ENCODE measurements at places on chromosomes 7 and 10. TPM values are rescaled to one million over a fixed set of nuclear protein-coding genes. Genes with fewer than 3 reads are reported as not detected.

DNA sequence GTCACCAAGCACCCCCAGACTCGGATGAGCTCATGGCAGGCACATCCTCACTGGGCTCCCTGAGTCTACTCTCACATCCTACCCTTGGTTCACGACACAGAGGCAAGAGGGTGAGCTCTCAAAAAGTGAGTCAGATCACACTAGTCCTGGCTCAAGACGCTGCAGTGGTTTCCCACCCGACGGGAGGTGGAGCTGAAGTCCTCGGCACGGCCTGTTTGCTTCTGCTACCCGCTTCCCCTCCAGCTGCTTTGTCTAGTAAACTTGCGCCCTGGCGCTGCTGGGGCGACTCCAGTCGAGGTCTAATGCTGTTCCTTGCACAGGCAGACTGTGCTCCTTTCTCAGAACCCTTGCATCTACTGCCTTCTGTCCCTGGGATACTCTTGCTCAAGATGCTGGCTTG is 13.5 kb upstream of the SFMBT2 start:
- no peak overlapping the region for H3K4me3 ChIP-seq
- H3K27me3 ChIP-seq, result peaks cover 56% of the 10 kb centered on the region
- no peaks in the 10 kb centered on the region for H3K36me3 ChIP-seq
- no peak for DNase-seq
- no peak overlapping the region for H3K27ac ChIP-seq
- H3K4me1 ChIP-seq, result no peaks in the 10 kb centered on the region

The CYP26C1 gene
- not detected for total RNA-seq

The MYH16 gene
- total RNA-seq, result not detected

GRCh38 chr10:76116523-76116922 is 685.1 kb downstream of the LRMDA start:
- peaks cover 6% of the 10 kb centered on the region for H3K27me3 ChIP-seq
- H3K4me1 ChIP-seq, result peaks cover 11% of the 10 kb centered on the region
- no peak overlapping the region for H3K27ac ChIP-seq
- H3K4me3 ChIP-seq, result no peak overlapping the region
- H3K36me3 ChIP-seq, result no peaks in the 10 kb centered on the region

DNA sequence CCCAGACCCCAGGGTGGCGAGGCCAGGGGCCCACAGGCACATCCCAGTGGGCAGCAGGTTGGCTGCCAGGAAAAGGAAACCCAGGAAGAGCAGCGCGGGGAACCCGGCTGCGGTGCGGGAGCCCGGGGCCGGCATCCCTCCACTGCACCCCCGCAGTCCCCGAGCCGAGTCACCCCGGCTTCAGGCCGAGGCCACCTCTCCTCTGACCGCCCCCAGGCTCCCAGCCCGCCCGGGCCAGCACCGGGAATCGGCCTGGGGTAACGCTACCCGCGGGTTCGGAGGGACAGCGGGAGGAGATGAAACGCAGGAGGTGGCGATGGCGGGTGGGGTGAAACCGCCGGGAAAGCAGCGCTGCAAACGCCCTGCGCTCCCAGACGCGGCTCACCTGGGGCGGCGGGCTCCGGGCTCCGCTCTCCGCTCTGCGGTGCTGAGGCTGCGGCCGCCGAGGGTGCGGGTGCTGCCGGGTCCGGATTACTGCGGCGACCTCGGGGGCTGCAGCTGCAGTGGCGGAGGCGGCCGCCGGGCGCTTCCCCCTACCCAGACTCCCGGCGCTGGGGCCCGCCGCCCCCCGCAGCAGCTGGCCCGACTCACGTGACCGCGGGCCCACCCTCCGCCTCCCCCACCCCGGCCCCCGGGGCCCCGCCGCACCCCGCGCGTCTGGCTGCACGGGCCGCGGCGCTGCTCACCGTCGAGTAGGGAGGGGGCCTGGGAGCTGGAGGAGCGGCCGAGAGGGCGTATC is at the start of gene SCRN1:
SCRN1 (minus strand) TSS at position 545 of the 739 bp plus-strand sequence. CDS start 20,734 bp downstream, outside the sequence.
- peak within 1 kb of the TSS; percentile 78 for H3K4me3 ChIP-seq
- peak within 1 kb of the TSS; percentile 82 for H3K27ac ChIP-seq
- H3K4me1 ChIP-seq, result peaks cover 20% of the 10 kb centered on the region

DNA sequence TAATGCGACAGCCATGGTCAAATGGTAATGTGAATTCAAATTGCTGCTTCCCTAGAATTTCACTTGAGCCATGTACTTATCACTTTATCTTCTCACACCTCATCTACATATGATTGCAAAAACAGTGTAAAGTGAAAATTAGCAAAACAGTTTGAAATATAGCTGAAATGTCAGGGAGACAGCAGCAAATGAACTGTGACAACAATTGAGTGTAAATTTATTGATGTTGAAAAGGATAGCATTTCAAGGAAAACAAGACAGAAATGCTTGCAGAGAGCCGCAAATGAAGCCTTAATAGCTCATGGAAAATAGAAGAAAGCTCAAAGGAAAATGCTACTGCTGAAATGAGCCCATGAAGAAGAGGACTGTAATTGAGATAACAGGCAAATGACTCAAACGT is 516.2 kb upstream of the POT1 start:
- no peak overlapping the region for H3K4me3 ChIP-seq
- no peaks in the 10 kb centered on the region for H3K27me3 ChIP-seq
- no peak for DNase-seq
- no peak overlapping the region for H3K27ac ChIP-seq
- no peaks in the 10 kb centered on the region for H3K4me1 ChIP-seq

The ATRNL1 gene
- 2.9 TPM for total RNA-seq

DNA sequence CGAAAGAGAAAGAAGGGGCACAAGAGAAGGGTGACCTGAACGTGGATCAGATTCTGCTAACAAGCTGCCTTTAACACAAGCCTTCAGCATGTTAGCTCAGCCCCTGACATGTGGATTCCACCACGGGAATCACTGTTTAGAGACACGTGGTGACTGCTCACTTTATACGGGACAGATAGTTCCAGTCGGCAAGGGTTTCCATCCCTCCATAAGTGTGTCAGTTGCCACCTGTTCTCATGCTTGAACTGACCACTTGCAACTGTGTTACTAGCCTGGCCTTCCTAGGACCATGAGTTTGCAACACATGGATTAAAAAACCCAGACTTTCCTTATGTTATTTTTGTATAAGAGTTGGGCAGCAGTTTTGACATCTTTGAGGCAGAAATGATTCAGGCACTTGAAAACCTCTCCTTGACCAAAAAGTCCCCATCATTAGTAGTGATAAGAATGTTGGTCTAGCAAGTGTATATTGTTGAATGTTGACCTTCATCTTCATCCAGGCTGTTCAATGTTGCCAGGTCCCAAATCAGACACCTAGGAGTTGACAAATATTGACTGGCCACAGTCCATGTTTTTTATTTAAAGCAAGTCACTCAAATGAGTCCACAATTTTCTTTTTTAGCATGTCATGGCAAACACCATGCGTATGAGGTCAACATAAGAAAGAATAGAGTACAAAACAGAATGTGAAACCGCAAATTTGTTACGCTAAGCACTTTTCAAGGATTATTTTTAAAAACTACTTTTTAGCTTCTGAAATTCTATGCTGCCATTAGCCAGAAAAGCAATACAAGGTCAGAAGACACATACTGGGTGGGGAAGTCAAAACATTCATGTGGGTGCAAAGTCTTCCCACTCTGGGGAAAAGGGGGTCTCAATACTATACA is 101.6 kb downstream of the ABLIM1 start:
- DNase-seq, result no peak
- H3K4me1 ChIP-seq, result peaks cover 100% of the 10 kb centered on the region
- H3K36me3 ChIP-seq, result peaks cover 21% of the 10 kb centered on the region
- H3K27me3 ChIP-seq, result no peaks in the 10 kb centered on the region
- no peak overlapping the region for H3K4me3 ChIP-seq

The HOXA2 gene
- not detected for total RNA-seq

DNA sequence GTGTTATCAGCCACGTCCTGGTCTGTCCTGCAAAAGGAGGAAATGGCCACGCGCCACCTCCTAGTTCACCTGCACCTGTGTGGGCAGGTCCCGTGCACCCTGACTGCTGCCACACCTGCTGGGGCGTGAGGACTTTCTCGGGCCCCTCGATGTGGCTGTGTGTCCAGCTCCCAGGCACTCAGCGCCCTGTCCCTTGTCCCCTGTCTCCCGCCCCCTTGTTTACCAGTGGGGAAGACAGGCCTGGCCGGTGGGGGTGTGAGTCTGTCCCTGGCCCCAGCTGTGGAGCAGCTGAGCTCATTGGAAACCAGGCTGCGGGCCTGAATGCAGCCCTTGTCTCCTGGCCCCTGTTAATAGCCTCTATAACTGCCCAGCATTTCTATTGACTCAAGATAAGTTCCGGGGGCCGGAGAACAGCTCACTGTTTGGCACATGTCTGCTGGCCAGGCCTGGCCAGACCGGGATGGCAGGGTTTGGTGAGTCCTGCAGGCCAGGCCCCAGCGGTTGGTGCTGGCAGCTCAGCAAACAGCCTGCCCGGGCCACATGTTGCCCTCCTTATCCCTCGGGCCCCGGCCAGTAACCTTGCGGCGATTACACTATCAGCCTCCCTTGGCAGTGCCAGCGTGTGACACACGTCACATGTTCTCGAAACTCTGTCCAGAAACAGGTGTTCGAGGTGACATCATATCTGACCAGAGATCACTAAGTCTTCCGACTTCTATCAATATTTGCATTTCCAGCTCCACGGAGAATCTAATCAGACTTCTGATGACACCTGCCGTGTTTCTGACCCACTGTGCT is 52.1 kb downstream of the FOXL3 start:
- DNase-seq, result peak; percentile 54
- peaks cover 19% of the 10 kb centered on the region for H3K4me1 ChIP-seq
- peak overlapping the region; percentile 81 for H3K27ac ChIP-seq
- H3K4me3 ChIP-seq, result no peak overlapping the region
- no peaks in the 10 kb centered on the region for H3K36me3 ChIP-seq

DNA sequence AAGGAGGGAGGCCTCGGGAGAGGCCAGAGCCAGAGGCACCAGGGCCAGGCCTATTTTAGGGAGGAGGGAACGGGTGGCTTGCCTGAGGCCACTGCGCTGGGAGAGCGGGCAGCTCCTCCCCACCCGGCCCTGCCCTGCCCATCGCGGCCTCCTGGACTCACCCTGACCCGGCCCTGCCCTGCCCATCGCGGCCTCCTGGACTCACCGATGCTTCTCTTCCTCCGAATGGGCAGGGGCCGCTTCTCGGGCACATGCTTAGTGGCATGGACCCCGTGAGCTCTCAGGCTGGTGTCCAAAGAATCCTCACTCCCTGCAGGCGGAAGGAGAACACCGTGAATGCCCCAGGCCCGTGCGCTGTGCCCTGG is 7.5 kb downstream of the PDGFA start:
- H3K4me3 ChIP-seq, result no peak overlapping the region
- H3K27ac ChIP-seq, result no peak overlapping the region
- peaks cover 33% of the 10 kb centered on the region for H3K36me3 ChIP-seq
- DNase-seq, result no peak

DNA sequence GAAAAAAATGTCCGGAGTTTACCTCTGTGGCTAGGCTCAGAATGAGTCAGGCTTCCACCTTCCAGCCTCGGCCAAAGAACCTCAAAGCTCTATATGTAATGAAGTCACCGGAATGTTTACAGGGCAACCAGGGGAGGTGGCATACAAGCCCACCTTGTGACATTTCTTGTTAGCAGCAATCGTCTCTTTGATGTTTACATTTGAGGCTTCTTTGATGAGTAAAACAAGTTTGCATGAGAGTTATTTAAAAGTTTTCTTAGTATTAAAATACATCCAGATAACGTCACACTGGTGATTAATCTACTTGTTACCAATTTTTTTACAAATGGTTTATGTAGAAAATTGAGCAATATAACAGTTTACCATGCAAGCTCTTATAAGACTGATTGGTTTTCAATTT is 133.1 kb upstream of the ADAM12 start:
- H3K4me3 ChIP-seq, result no peak overlapping the region
- H3K27me3 ChIP-seq, result peaks cover 32% of the 10 kb centered on the region
- no peak overlapping the region for H3K27ac ChIP-seq
- H3K36me3 ChIP-seq, result no peaks in the 10 kb centered on the region

The ZNF33B gene
- 16.3 TPM for total RNA-seq

The CHAT gene
- not detected for total RNA-seq

The OPALIN gene
- total RNA-seq, result not detected

DNA sequence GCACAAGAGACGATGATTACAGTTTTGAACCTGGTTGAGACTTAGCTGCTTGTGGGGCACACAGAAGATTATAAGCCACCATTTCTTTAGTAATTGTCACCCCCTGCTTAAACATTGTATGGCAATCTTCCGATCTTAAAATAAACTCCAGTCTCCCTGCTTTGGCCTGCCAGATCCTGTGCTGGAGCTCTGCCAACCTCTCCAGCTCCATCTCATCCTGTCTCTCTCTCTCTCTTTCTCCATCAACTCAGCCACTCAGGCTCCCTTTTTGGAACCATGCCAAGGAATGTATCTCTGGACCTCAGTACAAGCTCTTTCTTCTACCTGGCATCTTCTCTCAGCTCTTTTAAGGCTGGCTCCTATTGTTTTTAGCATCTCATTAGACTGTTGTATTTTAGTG is 1053.2 kb downstream of the REEP3 start:
- H3K27ac ChIP-seq, result no peak overlapping the region
- H3K4me1 ChIP-seq, result no peaks in the 10 kb centered on the region
- no peaks in the 10 kb centered on the region for H3K27me3 ChIP-seq
- DNase-seq, result no peak
- no peak overlapping the region for H3K4me3 ChIP-seq

The GPRIN2 gene
- not detected for total RNA-seq

- H3K4me3 ChIP-seq, result no peak overlapping the region
- no peaks in the 10 kb centered on the region for H3K27me3 ChIP-seq
- H3K36me3 ChIP-seq, result no peaks in the 10 kb centered on the region
- H3K27ac ChIP-seq, result no peak overlapping the region
- DNase-seq, result no peak
- peaks cover 13% of the 10 kb centered on the region for H3K4me1 ChIP-seq
Measured at GRCh38 chr10:45555795-45556194, 116.8 kb downstream of the ZFAND4 start.

GRCh38 chr7:44645696-44646095 is 39.3 kb downstream of the OGDH start:
- H3K4me1 ChIP-seq, result peaks cover 63% of the 10 kb centered on the region
- DNase-seq, result no peak
- H3K27me3 ChIP-seq, result no peaks in the 10 kb centered on the region
- peak overlapping the region; percentile 86 for H3K27ac ChIP-seq

DNA sequence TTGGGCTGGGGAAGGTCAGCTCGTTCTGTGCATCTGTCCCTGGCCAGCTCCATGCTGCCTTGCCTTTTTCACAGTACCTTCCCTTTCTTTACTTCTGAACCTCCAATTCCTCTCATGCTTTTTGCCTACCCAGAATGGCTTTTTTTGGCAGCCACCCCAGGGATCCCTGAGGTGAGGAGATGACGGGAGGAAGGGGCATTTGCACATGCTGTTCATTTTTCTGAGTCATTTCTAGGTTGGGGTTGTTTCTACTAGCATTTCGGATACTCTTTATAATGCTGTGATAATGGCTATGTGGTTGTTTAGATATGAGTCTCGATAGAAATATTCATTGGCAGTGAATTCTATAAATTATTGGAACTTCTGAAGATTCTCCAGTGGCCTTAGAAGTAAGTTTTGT is 415.1 kb upstream of the FZD8 start:
- no peaks in the 10 kb centered on the region for H3K4me1 ChIP-seq
- H3K4me3 ChIP-seq, result no peak overlapping the region
- DNase-seq, result no peak
- no peak overlapping the region for H3K27ac ChIP-seq
- H3K27me3 ChIP-seq, result no peaks in the 10 kb centered on the region

All from left ventricle myocardium inferior (tissue), 1 donor.